Stimulated activated CD8-positive, alpha-beta memory T cell treated with anti-CD3 and anti-CD28 coated beads, Interleukin-15, amount 100 ng/mL, for 48 hours (primary cell): ENCODE measurements at places on chromosomes 1 and 21.

- no peak for DNase-seq
These were observed 50.6 kb downstream of the COLGALT2 start for GRCh38 chr1:183986941-183987340.

DNA sequence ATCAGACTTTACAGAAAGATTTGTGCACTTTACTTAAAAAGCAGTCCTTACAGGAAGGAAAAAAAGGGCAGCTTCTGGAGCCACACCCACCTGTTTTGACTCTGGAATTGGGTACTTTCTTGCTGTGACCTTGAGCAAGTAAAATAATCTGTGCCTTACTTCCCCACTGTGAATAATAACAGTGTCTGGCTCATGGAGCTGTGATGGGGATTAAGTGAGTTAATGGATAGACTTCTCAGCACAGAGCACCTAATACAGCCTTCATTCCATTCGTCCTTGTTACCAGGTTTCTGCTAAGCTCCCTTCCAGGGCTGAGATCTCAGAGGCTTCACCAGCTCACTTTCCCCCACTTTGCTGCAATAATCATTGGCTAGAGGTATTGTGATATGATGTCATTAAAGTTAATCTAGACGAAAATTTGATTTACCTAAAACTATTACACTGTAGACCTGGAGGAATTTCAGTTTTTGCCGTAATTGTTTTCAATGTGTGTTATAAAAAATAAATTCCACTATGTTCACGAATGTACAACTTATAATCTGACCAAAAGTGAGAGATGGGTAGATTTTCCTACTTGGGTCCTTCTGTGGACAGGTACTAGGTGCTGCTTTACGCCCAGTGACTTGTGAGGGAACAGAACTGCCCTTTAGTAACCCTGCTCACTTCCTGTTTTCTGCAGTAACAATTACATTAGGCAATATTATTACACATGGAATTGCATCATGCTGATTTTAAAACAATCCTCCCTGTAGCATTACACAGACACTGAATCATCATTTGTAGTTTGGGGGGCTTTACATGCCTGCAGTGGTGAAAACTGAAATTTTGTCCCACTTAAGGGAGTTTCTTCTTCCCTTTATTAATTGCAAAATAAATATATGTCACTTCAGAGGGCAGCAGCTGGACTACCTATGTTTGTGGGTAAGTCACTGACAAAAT lies 19.7 kb upstream of the ABCG1 start:
- no peak for DNase-seq

- DNase-seq, result no peak
These were observed 1207.5 kb upstream of the ADGRL2 start for GRCh38 chr1:80593197-80593596.

DNA sequence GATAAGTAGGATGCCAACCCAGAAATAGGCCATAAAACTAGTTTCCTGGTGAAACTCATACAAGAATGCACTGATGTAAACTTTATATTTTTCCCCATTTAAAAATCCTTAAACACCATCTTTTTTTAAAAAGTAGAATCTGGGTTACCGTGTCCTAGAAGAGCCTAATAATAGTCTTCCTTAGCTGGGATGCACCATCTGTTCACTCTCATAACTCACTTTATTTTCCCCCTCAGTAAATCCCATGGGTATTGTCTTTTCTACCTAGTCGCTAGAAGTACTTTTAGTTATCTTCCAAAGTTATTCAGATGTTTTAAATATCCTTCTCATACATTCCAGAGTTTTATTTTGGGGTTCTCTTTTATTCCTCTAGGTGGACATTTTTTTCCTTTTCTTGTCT lies 250.2 kb downstream of the PLA2G4A start:
- no peak for DNase-seq

DNA sequence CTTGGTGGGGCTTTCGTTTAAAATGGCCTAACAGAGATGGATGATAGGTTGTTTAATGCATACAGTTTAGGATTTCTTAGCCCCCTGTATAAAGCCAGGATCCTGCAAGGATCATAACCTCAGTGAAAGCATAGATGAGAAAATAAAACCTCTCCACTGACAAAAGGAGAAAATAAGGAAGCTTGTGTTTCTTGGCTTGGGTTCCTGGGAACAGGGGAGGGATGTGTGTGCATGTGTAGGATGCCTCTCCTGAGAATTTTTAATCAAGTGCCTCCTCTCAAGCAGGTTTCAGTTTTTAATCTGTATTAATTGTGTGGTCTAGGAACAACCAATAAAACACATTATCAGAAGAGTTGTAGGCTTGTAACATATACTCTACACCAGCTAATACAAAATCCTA lies 26.1 kb downstream of the PRKACB start:
- no peak for DNase-seq

GRCh38 chr1:43438006-43438405 lies 15.7 kb downstream of the HYI start:
- DNase-seq, result no peak

GRCh38 chr1:40014253-40014706 lies 26.2 kb upstream of the CAP1 start:
- no peak for DNase-seq

DNA sequence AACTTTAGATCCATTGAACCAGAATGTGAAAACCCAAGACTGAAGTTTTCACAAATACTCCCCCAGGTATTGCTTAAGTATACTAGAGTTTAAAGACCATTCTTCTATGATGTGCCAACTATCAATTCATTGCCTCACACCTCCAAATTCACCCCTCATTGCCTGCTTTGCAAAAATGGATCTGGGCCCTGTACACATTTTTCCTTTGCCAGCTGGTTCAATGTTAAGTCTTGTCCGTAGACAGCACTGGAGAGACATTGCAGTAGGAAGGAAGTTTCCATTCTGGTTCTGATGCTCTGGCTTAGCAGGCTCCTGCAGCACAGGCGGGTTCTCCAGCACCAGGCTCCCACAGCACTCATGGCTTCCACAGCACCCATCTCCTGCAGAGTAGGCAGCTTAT lies 130.0 kb downstream of the PROX1 start:
- DNase-seq, result no peak

- DNase-seq, result no peak
These were observed 76.8 kb downstream of the KCNJ15 start for GRCh38 chr21:38333301-38334272.

DNA sequence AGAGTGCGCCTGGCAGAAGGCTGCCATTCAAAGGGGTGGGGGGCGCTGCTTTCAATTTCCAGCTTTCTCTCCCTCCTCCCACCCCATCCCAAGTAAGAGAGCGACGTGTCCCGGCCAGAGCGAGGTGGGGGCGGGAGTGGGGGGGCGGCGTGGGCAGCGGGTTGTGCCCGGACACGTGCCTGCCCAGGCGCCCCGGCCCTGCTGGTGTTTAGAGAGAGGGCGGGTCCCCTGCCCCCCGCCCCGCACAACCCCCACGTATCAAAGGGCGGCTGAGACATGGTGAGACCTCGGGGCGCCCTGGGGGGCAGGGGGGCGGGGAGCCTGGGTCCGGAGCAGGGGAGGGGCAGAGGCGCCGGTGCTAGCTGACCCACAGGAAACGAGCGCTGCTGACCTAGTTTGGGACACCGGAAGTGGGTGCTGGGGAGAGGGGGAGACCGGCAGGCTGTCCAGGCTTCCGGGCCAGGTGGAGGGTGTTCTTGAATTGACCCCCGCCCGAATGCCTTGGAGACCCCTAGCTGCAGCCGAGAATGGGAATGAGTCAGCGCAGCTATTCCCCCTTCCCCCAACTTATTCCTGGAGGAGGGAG lies 1.3 kb downstream of the ZBTB7B start:
- no peak for DNase-seq

DNA sequence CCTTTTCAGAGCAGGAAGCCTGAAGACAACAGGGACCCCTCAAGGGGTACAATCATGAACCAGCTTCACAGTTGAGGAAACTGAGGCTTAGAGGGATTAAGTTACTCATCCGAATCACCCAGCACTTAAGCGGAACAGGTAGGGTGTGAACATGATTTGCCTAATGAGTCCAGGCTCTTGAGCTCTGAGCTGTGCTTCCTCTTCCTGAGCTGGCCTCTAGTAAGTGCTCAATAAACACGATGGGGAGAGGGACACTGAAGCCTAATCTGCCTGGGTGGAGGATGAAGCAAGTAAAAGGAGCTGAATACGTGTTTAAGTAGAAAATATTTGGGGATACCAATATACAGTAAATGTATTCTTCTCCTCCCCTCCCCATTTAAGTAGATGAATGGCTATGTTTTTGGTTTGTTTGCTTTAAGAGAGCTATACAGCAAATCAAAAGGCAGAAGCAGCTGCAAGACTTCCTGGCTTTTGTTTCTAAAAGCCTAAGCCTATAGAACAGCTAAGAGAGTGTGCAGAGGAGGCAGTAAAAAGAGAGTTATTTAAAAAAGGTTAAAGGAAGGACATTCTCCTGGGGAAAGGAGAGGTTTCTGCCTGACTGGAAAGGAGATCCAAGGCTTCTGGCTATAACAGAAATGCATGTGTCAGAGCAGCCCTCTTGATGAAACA lies 20.5 kb downstream of the STPG1 start:
- no peak for DNase-seq

GRCh38 chr1:78236716-78237115 lies 190.9 kb downstream of the GIPC2 start:
- no peak for DNase-seq

- no peak for DNase-seq
These were observed 27.3 kb downstream of the STUM start for GRCh38 chr1:226575739-226576378.

- no peak for DNase-seq
These were observed 979 bp downstream of the PIGM start for GRCh38 chr1:160030657-160031364.

GRCh38 chr21:38716942-38717341 lies 88.8 kb upstream of the ETS2 start:
- DNase-seq, result no peak

DNA sequence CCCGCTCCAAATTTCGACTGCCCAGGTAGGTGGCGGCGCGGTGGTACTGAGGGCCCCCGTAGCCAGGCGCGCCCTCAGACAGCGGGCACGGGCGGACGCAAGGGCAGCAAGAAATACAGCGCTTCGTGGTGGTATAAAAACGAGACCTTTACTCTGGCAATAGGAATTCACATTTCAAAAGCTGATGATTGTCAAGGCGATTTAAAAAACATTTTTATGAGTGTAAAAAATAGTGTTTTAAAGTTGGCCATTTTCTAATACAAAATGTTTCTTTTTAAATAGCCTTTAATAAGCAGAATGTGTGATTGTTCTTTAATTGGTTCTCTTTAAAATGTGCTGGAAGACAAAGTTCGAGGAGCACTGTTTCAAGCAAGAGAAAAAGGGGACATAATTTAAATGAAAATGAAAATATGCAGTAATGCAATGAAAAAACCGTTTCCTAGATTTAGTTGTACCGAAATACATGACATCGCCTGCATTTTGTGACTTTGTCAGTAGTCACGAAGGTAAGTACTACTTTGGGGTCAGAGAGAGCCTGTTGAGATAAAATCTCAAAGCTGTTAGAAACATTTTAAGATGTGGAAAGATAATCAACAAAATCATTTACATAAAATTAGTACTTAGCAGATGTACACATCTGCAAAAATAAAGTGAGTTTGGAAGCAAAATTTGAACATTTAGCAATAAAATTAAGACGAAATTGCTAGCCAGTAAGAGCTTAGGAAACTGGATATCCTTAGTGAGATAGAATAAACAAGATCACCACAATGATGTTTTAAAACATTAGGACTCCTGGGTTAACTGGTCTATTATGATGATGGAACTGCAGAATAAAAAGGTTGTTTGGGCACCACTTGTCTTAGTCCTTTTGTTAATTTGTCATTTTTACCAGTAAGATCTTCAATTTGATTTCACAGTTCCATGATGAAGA lies 1.1 kb upstream of the PSMG1 start:
- no peak for DNase-seq

GRCh38 chr21:42055425-42055824 lies 15.7 kb upstream of the UMODL1 start:
- DNase-seq, result no peak

GRCh38 chr1:11198851-11199594 lies 9.9 kb downstream of the ANGPTL7 start:
- no peak for DNase-seq

DNA sequence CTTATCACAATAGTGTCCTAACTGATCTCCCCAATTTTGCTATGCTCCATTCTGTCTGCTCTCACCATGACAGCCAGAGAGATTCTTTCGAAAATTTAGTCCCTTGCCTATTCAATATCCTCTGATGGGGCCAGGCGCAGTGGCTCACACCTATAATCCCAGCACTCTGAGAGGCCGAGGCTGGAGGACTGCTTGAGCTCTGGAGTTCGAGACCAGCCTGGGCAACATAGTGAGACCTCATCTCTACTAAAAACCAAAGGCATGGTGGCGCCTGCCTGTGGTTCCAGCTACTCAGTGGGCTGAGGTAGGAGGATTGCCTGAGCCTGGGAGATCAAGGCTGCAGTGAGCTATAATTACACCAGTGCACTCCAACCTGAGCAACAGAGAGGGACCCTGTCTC lies 16.1 kb upstream of the PDZK1IP1 start:
- no peak for DNase-seq

DNA sequence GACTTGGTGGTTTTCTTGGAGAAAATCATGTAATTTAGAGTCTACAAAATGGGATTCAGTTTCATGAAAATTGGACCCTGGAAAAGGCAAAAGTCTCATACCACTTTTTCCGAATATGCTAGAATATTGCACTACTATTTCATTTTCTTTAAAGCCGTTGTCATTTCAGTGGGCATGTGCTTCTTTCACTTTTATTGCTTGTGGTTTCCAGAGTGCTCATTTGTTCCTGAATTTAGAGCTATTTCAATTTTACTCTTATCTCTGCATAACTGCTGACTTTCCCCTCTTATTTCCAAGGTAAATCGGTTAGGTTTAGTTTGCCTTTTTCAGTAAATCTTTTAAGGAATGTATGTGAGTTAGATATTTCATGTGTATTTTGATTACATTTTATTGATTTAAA lies 11.6 kb downstream of the HHAT start:
- DNase-seq, result no peak

DNA sequence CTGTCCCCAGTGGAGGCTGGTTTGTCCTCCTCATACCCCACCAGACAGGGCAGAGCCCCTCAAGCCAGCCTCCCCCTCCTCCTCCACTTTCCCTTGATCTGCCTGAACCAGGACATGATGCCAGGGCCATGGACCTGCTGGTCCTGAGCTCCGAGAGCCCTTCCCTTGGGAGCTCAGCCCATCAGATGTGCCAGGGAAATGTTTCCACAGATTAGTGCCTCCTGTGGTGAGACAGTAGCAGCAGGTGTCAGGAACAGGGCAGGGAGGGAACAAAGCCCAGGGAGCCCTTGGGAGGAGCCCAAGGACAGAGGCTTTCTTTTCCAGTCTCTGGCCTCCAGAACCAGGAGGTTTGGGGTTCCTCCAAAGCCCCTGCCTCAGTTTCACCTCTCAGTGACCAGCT lies 14.6 kb upstream of the SLC41A1 start:
- no peak for DNase-seq
